CD4-positive, alpha-beta T cell treated with Interferon alpha-2 for 1 hour (primary cell): ENCODE measurements at places on chromosomes 2 and 18.
A peak's percentile ranks its signal among the peaks of the same experiment; 100 is the strongest.

GRCh38 chr2:96511851-96512250 lies 6.7 kb upstream of the NEURL3 start:
- DNase-seq: no peak

DNA sequence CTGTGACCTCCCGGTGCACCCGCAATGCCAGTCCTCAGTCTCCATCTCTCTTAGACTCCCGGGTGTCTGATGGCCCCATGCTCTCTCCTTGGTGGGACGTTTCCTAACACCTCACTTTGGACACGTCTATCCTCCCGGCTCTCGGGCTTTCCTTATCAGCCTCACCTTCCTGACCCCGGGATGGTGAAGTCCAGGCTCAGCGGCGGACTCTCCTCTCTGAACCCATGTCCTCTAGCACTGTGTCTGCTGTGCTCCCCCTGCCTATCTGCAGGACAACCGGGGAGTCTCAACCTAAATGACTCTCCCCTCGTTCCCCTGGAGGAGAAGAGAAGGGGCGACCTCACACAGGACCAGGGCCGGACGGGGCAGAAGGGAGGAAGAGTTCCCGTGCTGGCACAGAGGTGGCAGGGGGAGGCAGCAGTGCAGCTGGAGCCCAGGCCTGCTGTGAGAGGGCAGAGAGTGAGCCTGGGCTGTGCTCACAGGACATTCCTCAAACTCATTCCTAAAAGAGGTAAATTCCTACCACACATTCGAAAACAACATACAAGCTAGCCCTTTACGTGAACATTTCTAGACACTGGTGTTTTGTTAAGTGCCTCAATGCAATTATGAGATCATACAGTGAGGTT lies 41.9 kb downstream of the MBP start:
- DNase-seq: no peak

DNA sequence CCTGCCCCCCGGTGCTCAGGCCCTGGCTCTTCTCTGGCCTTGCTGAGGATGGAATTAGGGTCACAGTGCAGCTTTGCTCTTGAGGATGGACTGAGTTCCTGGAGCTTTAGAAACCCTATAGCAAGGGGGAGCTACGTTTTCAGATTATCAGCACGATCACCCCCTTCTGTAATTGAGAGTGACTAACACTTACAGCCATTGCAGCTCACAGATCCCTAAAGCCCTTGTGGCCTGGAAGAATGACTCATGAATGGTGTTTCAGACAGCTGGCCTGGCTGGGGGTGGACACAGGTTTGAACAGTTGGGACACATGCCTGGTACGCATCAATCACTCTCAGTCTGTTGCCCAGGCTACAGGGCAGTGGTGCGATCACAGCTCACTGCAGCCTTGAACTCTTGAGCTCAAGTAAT lies 79.7 kb upstream of the IGFBP5 start:
- no peak for DNase-seq

GRCh38 chr2:44135771-44136170 lies 32.9 kb upstream of the PPM1B start:
- no peak for DNase-seq

DNA sequence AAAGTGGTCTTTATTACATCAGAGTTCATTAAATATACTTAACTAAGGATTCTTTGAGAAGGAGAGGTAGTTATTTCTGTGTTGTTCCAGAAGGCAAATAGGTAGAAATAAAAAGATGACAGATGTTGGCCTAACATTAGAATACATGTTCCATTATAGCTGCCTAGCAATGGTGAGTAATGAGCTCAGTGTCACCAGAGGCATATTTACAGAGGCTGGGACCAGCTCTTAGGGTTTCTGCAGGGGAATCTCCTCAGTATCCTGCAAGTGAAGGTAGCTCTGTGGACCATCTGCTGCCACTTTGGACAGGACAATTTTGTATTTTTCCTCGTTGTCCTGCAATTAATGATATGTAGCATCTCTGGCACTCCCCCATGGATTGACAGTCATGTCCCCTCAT lies 416.0 kb downstream of the THSD7B start:
- DNase-seq: no peak

DNA sequence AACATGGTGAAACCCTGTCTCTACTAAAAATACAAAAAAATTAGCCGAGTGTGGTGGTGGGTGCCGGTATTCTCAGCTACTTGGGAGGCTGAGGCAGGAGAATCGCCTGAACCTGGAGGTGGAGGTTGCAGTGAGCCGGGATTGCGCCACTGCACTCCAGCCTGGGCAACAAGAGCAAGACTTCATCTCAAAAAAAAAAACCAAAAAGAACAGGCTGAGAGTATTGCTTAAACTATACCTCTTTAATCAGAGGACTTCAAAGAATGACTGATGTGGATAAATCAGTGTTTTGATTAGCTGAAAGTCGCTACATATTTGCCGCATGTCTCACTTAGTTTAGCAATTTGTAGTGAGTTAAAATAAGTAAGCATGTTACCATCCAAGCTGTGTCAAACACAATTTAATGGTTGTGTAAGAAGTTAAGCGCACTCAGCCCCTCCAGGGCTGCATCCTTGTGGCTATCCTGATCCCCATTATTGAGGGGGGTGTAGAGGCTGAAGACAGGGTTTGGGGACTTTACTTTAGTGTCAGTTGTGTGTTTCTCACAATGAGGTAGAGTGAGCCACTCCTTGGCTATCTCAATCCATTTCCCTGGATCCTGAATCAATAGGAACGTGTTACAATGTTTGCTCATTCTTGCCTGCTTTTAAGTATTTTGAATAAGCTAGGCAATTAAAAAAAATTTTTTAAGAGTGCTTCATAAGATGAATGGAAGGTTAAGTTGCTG lies 11.0 kb upstream of the FARP2 start:
- DNase-seq: no peak

GRCh38 chr18:5964996-5965395 lies 69.7 kb upstream of the TMEM200C start:
- no peak for DNase-seq

DNA sequence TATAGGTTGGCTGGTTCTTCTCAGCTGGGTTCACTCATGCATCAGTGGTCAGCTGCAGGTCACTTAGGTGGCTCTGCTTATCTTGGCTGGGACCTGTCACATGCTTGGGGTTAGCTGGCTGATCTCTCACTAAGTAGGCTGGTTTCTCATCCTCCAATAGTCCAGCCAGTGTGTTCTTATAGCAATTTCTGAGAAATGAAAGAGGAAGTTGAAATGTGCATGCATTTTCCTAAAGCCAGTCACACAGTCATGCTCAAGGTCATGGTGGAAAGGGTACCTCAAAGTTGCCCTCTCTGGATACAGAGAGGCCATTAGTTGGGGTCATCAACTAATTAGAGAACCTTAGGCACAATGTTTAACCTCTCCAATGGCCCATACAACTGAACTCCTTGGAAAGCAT lies 64.4 kb downstream of the KLHL29 start:
- DNase-seq: no peak

DNA sequence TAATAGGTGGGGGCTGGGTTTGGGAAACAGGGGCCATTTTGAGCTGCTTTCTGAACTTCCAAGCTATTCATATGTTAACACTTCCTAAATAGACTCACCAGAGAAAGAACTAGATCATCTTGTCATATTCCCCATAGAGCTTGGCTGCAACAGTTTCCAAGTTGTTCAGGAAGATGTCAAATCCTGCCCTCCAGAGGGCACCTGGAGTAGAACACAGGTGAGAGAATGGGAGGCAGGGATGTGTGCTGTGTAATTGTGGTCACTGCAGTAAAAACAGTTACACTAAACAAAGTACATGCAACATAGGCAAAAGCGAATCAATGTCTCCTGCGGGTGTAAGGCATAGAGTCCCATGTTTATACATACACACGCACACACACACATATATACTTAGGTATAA lies 34.5 kb upstream of the LRRC30 start:
- no peak for DNase-seq

- DNase-seq: no peak
These were observed 180.3 kb downstream of the GCA start for GRCh38 chr2:162524192-162524591.

GRCh38 chr2:161992531-161992930 lies 81.5 kb downstream of the DPP4 start:
- peak; percentile 73 for DNase-seq

DNA sequence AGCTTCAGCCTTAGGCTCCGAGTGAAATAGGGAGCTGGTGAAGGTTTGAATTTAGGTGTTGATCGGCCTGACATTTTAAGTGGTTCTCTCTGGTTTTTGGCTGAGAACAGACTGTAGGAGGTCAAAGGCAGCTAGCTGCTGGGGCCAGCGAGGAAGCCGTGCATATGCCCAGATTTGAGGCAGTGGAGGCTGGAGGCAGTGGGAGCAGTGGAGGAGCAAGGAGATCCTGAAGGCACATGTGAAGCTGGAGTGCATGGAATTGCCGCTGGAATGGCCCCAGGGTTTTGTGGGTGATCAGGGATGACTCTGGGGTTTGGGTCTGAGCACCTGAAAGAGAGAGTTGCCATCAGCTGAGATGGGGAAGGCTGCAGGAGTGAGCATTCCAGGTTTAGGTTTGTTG lies 25.1 kb downstream of the STEAP3 start:
- DNase-seq: no peak

DNA sequence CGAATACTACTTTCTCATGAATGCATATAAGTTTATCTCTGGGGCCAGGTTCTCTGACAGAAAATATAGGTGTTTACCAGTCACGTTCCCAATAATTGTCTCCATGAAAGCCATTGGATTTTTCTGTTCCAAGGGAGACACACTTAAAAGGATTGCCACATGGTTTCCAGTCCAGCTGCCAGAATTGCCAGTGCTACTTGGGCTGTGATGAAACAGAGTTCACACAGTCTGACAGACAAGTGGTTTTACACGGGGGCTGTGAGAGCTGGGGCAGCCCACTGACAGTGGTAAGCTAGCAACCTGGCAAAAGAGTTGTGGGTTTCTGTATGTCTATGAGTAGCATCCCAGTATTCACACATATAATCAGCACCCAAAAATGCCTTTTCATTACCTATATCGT lies 27.7 kb upstream of the ATRAID start:
- no peak for DNase-seq

- no peak for DNase-seq
These were observed 152.8 kb downstream of the PIK3C3 start for GRCh38 chr18:42107691-42108450.

- DNase-seq: no peak
These were observed 331.5 kb upstream of the LRP1B start for GRCh38 chr2:142462306-142462705.

GRCh38 chr2:169862816-169863215 lies 35.6 kb downstream of the UBR3 start:
- no peak for DNase-seq

GRCh38 chr18:45954070-45954934 lies 12.8 kb downstream of the EPG5 start:
- no peak for DNase-seq

DNA sequence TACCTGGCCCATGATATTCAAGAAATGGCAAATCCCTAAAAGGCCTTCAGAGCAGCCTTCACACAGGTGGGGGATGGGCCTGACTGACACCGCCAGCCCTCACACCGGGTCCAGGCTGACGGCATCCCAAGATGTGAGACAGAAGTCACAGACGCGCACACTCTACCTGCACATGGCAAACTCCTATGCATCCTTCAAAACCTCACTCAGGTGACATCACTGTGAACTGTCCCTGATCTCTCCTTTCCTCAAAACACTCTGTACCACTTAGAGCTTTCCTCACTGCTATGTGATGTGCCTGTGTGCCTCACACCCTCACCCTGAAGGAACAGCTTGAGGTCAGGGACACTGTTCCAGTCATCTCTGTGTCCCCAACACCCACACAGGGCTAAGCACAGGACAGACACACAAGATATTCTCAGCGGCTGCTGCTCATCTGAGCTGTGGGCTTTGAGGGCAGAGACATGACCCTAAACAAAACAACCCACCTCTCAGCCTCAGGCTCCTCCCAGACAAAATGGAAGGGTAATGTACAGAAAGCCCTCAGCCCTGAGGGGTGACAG lies 27.5 kb downstream of the BIN1 start:
- no peak for DNase-seq

DNA sequence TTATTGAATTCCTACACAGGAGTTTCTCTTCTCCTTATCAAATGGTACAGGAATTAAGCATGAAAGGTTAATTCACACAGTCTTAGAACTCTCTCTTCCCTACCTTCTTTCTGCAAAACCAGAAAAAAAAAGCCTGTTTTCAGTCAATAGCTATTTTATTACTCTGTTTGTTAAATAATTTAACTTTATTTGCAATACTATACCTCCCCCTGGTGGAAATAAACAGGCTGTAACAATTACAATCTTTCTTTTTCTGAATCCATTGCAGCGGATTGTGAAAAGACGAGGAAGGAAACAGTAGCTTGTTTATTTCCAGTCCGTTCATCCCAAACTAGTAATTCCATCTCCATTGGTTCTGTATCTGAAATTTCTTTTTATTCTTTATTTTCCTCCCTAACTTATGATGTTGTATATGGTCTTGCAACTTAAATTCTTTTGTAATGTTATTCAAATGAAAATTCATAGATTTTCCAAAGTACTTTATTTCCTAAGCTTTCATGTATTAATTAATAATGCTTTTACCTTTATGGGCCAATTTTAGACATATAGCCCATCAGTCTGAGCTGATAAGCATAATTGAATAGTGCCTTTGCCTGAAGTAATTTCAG lies 165.2 kb downstream of the SH3BP4 start:
- peak; percentile 36 for DNase-seq
